ENCODE measurements at places on chromosomes 7 and 10.

DNA sequence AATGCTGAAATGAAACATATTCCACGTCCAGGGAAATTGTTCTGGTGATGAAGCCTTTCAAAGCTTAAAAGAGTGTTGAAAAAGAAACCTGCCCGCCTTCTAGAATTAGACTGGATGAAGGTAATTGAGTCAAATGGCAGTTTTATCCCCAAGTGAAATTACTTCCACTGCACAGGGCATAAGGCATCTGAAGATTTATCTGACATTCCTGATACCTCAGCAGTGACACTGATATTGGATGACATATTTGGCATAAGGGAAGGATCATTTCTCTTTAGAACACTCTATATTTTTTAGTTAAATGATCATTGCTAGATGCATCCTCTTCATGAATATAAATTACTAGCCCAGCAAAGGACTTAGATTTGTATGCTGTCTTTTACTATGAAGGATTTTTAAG is 229.6 kb upstream of the TPK1 start:
- DNase-seq, result no peak

DNA sequence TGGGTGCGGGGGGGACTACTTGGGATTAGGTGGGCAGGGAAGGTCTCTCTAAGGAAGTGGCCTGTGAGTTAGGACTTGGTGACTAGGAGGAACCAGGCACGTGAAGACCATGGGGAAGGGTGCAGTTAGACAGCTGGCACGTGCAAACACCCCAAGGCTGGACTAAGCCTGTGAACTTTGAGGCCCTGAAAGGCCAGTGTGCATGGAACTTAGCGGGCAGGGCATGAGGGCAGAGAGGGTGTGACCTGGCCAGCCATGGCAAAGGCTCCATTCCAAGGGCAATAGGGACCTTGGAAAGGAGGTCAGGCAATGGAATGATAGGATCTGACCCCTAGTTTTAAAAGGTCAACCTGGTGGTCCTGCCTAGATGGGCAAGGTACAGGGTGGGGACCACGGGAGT is 158.4 kb upstream of the PCBD1 start:
- no peak for DNase-seq

DNA sequence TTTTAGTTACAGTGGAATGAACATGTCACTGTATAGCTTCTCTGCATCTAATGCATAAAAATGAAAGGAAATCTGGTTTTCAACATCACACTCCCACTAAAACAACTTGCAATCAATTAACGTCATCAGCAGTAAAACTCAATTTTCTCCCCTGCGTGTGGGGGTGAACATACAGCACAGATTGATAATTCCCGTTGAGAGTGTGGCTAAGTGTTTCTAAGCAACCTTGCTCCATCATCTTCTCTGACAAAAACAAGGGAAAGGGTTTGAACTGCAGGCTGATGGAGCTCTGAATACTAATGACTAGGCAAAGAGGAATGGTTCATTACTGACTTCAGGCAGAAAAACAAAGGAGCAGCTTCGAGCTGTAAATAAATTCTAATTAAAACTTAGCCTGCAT is 238.3 kb downstream of the PARD3 start:
- DNase-seq, result no peak

DNA sequence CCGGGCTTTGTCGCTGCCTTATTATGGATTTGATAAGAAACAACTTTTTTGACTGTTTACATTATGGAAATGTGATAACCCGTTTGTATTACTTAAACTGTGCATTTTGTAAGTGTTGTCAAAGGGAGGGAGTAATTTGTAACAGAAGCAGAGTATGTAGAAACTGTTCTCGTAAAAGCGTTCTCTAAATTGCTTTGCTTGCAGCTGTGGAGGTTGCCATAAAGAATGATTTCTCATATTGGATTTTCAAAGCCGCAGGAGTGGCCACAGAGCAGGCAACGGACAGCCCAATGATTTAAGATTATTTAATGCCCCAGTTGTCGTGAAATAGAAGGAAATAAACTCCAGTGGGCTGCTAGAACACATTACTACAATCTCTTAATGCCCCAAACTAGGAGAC is 114.0 kb upstream of the INSYN2A start:
- no peak for DNase-seq

GRCh38 chr10:99845837-99846382 is 63.5 kb downstream of the ABCC2 start:
- peak; percentile 78 for DNase-seq

- no peak for DNase-seq
Measured at GRCh38 chr7:8162181-8162580, 99.8 kb downstream of the ICA1 start.

- no peak for DNase-seq
Measured at GRCh38 chr7:66537876-66538275, 90.8 kb upstream of the KCTD7 start.

DNA sequence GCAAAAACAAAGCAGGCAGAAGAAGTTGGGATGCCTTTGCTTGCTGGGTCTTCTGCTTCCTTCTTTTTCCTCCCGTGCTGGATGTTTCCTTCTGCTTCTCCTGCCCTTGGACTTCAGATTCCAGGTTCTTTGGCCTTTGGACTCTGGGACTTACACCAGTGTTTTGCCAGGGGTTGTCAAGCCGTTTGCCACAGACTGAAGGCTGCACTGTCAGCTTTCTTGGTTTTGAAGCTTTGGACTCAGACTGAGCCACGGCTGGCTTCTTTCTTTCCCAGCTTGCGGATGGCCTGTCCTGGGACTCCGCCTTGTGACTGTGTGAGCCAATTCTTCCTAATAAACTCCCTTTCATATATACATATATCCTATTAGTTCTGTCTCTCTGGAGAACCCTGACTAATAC is 11.3 kb upstream of the LCOR start:
- no peak for DNase-seq

GRCh38 chr7:112160771-112161150 is 45.4 kb downstream of the DOCK4 start:
- no peak for DNase-seq

DNA sequence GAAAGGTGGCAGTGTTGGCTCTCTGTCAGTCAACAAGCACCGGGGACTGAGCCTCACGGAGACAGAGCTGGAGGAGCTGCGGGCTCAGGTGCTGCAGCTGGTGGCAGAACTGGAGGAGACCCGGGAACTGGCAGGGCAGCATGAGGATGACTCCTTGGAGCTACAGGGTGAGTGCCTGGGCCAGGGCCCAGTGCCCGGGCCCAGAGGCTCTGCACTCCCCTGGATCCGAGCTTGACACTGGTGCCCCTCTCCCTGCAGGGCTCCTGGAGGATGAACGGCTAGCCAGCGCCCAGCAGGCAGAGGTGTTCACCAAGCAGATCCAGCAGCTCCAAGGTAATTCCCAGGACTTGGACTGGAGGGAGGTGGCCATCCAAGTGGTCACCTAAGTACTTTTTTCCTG is 2.7 kb downstream of the CCDC136 start:
- no peak for DNase-seq

DNA sequence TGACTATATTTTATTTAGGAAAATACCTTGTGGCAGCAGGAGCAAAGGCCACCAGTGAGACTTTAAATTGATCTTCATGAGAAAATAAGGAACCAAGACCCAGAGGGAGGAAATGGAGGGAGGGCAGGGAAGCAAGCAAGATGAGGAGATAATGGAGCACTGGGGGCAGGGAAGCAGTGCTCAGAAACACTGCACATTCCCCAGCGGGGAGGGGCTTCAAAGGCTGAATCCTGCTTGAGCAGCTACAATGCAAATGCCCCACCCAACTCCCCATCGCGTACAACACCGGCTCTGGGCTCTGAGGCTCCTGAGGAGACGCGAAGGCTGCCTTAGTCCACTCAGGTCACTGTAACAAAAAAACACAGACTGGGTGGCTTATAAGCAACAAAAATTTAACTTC is 503.8 kb downstream of the GRID1 start:
- DNase-seq, result no peak

DNA sequence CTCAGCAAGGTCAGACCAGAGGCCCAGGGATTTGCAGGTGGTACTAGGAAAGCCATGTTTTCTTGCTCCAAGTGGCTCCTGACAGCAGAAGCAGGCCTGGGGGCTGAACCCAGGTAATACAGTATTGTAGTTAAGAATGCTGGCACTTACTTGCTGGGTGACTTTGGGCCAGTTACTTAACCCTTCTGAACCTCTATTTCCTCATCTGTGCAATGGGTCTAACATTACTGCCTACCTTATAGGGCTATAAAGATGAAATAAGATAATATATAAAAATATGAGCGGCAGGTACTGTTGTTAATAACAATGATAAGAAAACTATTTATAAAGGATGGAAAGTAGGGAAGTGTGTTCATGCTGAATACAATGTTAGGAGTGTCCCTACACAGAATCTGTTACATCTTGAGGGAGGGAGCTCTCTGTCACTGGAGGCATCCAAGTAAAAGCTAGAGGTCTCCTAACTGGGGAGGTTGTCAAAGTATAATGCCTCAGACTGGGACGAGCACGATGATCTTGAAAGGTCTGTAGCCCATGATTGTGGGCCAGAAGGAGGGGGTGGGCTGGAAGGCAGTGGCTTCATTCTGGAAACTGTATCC is 26.9 kb downstream of the ADAMTS14 start:
- no peak for DNase-seq

GRCh38 chr7:29066641-29067040 is 79.7 kb downstream of the CPVL start:
- DNase-seq, result no peak

DNA sequence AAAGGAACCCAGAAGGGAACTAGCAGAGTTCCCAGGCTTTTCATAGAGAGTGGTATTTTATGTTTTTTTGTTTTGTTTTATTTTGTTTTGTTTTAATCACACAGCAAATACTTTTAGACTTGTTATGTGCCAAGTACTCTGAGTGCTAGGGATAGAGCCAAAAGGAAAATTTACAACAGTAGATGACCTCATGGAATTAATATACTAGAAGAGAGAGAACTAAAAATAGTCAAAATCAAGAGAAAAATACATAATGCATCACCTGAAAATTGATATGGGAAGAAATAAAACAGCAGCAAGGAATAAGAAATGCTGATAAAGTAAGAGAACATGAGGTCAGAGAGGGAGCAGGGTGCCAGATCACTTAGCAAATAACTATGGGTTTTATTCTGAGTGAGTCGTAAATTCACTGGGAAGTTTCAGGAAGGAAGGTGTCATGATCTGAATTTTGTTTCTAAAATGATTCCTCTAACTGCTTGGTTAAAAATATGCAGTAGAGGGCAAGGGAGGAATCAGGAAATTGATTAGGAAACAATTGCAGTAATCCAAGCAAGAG is 351.0 kb downstream of the ANKRD7 start:
- DNase-seq, result no peak

GRCh38 chr10:120824881-120825309 is 26.3 kb upstream of the WDR11 start:
- no peak for DNase-seq

DNA sequence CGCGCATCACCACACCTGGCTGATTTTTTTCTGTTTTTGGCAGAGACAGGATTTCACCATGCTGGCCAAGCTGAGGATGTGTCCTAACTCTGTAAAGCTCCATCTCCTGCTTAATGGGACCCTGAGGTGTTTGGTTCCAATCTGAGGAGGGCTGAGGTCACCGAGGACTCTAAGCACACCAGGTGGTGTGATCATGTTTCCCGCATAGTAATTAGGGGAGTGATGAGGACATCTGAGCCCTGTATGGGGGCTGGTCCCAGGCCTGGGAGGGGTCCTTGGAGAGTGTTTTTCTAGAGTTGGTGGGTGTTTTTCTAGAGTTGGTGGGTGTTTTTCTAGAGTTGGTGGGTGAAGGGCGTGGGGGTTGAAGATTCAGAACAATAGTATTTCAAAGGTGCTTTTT is 3.0 kb upstream of the ABHD11 start:
- no peak for DNase-seq

Data from CD4-positive, alpha-beta T cell treated with Interleukin-4 for 1 hour (primary cell).